ENCODE measurements at places on chromosomes 13 and 19.

DNA sequence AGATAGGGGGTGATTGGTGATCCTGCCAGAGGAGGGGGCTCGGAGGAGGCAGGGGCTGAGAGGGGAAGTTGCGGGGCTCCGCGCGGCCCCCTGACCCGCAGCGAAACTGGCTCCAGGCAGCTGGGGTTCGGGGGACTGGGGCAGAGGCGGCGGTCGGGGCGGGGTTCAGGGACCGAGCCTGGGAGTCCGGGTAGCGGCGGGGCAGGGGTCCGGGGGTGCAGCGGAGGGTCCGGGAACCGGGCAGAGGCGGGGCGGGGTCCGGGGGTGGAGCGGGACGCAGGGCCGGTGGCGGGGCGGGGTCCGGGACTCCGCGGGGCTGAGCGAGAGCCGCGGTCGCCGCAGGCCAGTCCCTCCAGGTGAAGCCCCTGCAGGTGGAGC is 1.2 kb downstream of the MADCAM1 start:
- no peak for DNase-seq

DNA sequence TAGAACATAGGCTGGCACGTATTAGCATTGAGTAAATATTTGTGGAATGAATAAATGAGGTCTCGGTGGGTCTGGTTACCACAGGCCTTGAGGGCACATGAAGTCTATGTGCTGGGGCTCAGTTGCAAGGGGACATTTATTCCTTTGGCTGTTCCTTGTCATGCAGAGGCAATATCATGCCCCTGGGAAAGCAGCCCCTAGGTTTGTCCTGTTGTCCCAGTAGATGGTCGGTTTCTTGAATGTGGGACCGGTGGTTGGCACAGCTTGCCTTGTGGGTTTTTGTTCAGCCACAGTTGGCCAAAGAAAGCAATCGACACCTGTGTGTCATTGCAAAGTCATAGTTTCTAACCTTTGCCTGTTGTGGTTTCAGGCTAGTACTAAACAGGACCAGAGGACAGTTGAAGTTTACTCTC is 24.7 kb upstream of the GPR183 start:
- no peak for DNase-seq

DNA sequence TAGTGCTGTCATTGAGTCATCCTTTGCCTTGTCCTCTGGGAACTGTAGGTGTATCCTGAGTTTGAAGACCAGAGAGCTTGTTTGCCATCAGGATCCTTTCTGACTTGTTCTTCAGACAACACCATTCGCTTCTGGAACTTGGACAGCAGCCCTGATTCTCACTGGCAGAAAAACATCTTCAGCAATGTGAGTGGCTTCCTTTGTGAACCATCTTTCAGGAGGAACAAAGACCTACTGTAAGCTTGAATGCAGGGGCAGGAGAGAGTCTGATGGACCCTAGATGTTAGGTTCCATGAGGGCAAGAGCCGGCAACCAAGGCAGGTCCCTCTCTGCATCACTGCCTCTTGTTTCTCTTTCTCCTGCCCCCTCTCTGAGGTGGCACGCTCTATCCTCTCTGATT is 26.7 kb downstream of the WDR62 start:
- DNase-seq = no peak

DNA sequence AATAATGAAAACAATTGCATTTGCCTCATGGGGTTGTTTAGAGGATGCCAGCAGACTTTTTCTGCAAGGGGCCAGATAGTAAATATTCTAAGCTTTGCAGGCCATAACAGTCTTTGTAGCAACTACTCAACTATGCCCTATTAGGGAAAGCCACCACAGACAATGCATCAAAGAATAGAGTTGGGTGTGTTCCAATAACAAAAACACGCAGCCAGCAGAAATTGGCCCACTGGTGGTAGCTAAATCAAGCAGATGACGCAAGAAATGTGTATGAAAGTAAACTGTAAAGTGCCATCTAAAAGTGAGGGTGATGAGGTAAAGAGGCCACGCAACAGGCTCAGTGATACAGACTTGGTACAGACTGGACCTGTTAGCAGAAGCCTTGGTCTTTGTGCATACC is 75.2 kb upstream of the SIAH3 start:
- DNase-seq = peak; percentile 3

DNA sequence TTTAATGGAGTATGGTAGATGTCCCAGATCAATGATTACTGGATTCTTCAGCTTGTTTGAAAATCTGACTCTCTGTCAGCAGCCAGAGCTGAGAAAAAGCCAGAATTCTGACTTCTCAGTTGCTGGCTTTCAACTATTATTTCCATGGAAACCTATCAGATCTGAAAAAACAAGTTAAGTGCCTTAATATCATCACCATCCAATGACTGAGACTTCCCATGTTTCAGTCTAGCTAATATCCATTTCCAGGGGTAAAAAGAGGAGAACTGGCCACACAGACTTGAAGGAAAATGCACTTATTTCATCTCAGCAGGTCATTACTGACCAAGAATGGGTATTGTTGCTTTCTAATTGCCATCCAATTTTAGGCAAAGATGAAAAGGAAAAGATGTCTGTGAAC is 75.2 kb downstream of the TNFSF11 start:
- DNase-seq = no peak

GRCh38 chr19:29626386-29626785 is 20.3 kb downstream of the POP4 start:
- DNase-seq = no peak

- peak; percentile 76 for DNase-seq
Measured at GRCh38 chr19:49442771-49443365, 1.5 kb upstream of the SLC17A7 start.

DNA sequence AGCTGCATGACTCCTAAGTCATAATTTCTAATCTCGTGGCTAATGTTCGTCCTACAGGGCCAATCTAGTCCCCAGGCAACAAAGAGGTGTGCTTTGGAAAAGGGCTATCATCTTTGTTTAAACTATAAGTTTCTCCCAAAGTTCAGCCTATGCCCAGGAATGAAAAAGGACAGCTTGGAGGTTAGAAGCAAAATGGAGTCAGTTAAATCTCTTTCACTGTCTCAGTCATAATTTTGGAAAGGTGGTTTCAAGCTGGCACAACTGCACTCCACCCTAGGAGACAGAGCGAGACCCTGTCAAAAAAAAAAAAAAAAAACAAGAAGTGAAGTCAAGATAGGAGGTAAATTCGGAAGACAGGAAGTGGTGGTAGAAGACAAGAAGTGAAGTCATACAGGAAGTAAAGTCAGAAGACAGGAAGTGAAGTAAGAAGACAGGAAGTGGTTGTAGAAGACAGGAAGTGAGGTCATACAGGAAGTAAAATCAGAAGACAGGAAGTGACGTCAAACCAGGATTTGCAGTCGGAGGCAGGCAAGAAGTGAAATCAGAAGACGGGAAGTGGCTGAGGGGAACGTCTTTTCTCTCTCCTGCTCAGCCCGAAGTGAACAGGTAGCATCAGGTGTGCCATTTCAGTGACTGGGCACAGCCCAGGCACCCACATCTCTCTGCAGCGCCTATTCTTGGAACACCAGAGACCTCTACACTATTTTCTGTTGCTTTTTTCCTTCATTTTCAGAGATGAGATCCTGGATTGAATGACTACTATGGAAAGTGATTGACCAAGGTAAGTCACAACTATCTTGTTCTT is 32.2 kb downstream of the GP6 start:
- peak; percentile 70 for DNase-seq

- DNase-seq = no peak
Measured at GRCh38 chr19:13823256-13823655, 28.0 kb downstream of the ZSWIM4 start.

DNA sequence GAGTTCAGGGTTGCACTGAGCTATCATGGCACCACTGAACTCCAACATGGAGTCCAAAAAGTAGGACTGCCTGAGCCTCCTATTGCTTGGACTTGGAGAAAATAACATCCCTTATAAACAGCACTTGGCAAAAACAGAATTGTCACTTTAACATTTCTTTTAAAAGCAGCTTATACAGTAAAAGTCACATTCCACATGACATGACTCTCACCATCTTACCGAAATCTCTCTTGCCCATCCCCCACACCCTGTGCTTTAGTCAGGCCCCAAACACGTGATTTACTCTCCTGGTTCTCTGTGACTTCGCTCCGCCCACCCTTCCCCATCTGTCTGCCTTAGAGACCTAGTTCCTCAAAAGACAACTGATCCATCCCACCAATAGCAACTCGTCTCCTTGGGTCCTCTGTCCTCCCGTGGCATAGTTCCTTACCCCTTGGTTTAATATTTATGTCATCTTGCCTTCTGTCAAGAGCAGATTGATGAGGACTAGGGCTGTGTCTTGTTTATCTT is 4.6 kb downstream of the SAFB start:
- DNase-seq = no peak

- no peak for DNase-seq
Measured at GRCh38 chr13:20754009-20754408, 19.8 kb downstream of the EEF1AKMT1 start.

GRCh38 chr19:17107546-17108452 is 32.2 kb downstream of the MYO9B start:
- peak; percentile 98 for DNase-seq

GRCh38 chr13:97356592-97356991 is 77.4 kb upstream of the RAP2A start:
- no peak for DNase-seq

DNA sequence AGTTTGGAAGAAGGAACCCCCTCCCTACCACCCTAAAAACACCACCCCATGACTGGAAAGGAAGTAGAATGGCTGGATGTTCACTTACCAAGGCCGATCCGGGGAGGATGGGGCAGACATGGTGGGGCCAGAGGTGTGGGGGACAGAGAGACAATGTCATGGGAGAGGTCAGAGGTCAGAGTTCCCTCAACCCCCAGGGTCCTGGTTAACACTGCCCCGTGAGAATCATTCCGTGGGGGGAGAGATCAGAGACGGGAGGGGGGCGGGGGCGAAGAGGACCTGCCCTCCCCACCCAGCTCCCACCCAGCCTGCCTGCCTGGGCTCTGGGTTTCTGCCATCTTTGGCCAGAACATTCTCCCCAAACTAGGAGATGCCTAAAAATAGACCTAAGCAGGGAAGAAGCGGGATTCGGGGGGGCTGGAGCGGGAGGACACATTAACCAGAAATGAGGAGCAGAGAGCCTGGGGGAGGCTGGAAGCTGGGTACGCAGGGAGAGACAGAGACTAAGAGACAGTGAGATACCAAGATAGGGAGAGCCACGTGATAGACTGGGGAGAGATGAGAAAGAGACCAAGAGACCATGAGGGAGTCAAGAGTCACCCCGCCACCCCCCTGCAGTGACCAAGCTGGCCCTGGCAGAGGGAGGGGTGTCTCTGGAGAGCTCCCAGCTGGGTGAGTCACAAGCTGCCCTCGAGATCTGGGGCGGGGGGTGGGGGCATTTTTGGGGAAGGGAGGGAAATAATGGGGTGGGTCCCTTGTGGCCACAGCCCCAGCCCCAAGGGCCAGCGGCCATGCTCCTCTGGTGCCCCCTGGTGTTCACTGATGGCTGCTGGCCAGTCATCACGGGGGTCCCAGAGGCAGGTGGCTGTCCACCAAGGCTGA is 6.1 kb upstream of the KANK2 start:
- peak; percentile 65 for DNase-seq

DNA sequence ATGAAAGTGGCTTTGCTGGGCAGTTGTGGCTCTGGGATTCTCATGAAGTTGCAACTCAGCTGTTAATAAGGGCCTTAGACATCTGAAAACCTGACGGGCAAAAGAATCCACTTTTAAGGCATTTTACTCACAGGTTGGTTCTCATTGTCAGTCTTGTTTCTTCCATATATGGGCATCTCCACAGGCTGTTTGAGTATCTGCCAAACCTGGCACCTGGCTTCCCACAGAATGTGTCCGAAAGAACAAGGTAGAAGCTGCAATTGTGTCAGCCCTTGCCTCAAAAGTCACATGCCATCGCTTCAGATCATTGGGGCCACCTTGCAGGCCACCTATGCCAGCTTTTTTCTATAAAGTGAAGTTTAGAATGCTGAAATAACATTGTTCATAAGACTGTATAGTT is 102.4 kb downstream of the KCTD12 start:
- no peak for DNase-seq

Measured in dermis microvascular lymphatic vessel endothelial cell (primary cell).